ENCODE measurements at places on chromosomes 11 and 22. TPM values are rescaled to one million over a fixed set of nuclear protein-coding genes. Genes with fewer than 3 reads are reported as not detected.

- DNase-seq, result no peak
These were observed 142.5 kb upstream of the TEAD1 start for GRCh38 chr11:12531681-12532080.

GRCh38 chr11:112997857-112998466 is 36.7 kb downstream of the NCAM1 start:
- DNase-seq, result no peak

DNA sequence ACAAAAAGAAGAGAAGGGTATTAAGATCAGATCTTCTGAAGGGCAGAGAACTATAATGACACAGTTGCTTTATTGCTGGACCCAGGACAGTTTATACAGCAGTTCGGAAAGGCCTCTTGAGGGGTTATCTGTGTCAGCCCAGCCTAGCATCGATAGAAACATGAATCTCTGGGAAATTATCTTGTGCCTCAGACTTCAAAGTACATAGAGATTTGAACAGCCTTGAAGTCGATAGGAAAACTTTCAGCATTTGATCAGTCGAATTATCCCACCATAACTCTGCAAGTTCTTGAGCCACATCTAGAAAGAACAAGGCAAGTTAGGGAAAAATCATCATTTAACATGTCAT is 2.5 kb upstream of the LMO2 start:
- DNase-seq, result no peak

GRCh38 chr11:105468154-105468553 is 141.7 kb upstream of the GRIA4 start:
- no peak for DNase-seq

IRAG1 gene
- polyA plus RNA-seq, result 3.0 TPM

KRTAP5-11 gene
- polyA plus RNA-seq, result not detected

Measured in CD14-positive monocyte (primary cell).